ENCODE measurements at places on chromosomes 2 and 18.
A peak's percentile ranks its signal among the peaks of the same experiment; 100 is the strongest.

DNA sequence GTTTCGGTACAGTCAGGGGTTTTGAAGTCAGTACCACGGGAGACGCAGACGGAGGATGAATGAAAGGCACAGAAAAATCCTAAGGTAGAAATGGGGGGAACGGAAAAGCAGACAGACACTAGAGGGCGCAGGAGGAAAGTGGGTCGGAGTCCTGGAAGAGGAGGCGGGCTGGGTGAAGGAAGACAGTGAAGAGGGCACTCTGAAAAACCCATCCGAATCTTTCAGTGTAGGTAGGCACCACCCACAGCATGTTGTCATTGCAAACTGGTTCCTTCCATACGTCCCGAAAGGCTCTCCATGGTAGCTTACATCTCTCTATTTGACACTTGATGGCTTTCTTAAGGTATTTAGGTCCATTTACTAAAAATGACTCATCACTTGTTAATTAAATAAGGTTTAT, 18.5 kb upstream of the ZNF236 start:
- peak; percentile 76 for DNase-seq

- no peak for DNase-seq
Measured at GRCh38 chr2:45726188-45726587, 74.7 kb downstream of the PRKCE start.

GRCh38 chr2:176106581-176107539, at the start of gene HOXD11:
Gene HOXD11, plus strand, starts transcription at chr2:176107280. Its CDS starts 76 bp downstream, at chr2:176107356.
- no peak for DNase-seq

GRCh38 chr2:21282515-21282898, 158.7 kb downstream of the TDRD15 start:
- DNase-seq, result no peak

DNA sequence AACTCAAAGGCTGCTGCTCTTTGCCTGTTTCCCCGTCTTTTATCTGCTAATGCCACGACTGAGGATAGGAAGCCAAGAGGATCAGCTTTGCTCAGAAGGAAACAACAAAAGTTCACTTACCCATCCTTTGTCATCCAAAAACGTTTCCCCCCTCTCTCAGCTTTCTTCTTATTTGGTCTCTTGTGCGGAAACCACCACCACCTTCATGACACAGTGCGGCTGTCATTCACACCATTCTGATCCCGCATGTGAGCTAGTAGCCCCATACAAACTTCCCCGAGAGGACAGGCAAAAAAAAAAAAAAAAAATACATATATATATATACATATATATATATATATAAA, 656 bp downstream of the LRRTM4 start:
- no peak for DNase-seq

DNA sequence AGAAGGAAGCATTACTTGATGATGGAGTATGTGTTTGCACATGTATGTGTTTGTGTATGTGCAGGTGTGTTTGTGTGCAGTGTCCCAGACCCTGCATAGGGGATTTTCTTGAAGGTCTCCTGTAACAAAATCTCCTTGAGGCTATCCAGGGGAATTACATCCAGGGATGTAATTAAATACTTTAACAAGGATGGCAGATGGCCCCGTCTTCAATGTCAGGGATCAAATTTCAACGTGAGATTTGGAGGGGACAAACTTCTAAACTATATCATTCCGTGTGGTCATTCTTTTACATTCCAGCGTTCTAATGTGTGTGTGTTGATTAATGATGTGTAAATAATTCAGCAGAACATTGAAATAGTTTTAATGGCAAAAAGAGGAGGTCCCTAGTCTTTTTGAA, 3.3 kb downstream of the UGT1A9 start:
- no peak for DNase-seq

GRCh38 chr2:193549661-193550060, 1354.9 kb upstream of the TMEFF2 start:
- DNase-seq, result no peak

GRCh38 chr2:216519154-216519762, 20.6 kb downstream of the RPL37A start:
- peak; percentile 60 for DNase-seq

- no peak for DNase-seq
Measured at GRCh38 chr2:133476931-133477615, 91.2 kb downstream of the NCKAP5 start.

DNA sequence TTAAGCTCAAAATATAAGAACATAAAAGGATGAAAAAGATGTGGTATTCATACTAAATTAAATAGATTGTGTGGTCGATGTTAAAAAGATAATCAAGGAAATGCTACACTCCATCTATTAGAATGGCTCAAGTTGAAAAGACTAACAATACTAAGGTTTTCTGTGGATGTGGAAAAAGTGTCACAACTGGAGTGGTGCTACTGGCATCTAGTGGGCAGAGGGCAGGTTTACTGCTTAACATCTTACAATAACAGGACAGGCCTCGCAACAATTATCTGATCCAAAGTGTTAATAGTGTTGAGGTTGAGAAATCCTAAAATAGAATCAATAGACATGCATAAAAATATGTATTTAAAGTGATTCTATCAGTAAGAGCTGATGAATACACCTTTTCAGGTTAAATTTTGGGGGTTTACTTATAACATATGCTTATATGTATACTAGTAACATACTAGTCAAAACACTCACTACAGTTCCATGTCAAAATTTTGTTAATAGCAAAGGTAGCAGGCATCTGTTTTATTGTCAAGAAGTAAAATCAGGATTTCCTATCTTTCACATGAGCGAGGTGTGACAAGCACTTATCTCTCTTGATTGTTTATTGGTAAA, 91.5 kb upstream of the TMEFF2 start:
- DNase-seq, result no peak

DNA sequence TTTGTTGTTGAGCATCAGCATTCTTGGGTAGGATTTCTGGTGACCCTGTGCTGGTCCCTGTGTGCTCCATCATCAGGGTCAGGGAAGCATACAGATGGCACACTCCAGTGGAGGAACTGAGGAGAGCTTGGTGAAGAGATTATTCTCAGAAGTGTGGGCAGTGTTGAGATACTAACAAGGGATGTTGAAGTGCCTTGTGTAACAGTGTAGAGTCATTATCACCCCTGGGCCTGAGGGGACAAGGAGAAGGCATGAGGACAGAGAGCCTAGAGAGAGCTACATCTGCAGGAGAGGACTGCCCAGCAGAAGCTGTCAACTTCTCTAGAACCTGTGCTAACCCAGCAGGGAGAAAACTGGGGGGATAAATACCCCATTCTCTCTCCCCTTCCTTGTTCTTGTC, 189.0 kb downstream of the PLCL1 start:
- no peak for DNase-seq

- no peak for DNase-seq
Measured at GRCh38 chr18:70376914-70377258, 88.0 kb downstream of the SOCS6 start.

GRCh38 chr2:227717687-227718567, at the start of gene SLC19A3:
Gene SLC19A3, minus strand, starts transcription at chr2:227718028. Its CDS starts 15,710 bp downstream, at chr2:227702318.
- DNase-seq, result no peak

DNA sequence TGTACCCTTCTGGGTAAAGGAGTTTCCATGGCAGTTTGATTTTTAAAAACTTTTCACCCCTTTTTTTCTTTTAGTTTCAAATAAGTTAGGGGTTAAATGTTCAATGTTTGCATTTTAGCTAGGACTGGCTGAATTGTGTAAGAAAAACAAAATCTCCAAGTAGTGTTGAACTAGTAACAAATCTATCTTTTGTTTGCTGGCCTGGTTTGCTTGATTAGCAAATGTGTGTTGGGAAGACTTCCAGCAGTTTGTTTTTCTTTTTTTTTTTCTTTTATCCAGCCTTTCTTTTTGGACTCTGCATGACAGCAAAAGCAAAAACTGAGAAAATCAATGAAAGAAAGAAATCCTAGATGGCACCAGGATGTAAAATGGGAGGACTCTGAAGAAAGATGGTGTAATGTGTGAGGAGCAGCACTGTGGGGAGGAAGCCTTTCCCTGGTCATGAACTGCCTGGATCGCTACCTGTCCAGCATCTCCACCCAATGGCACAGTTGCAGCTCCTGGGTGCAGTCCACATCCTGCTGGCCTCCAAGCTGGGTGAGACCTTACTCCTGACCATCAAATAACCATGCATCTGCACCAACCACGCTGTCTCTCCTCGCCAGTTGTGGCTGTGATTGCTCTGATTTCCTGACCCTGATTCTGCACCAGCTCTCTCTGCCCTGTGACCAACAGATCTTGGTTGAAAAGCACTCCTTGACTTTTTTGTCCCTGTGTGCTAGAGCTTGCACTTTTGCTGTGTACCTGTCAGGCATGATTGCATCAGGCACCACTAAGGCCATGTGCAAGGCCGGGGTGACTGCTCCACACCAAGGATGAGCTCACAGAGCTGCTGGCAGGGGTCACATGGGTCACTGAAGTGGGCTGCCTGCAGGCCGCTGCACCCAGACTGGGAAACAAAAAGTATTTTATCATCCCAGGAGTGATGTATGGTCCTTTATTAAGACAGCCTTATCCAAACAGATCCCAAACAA, 71.2 kb upstream of the ZNF236 start:
- no peak for DNase-seq

GRCh38 chr18:66558773-66559172, 45.1 kb downstream of the CDH19 start:
- DNase-seq, result no peak

GRCh38 chr2:36633470-36634092, 35.6 kb upstream of the FEZ2 start:
- no peak for DNase-seq

DNA sequence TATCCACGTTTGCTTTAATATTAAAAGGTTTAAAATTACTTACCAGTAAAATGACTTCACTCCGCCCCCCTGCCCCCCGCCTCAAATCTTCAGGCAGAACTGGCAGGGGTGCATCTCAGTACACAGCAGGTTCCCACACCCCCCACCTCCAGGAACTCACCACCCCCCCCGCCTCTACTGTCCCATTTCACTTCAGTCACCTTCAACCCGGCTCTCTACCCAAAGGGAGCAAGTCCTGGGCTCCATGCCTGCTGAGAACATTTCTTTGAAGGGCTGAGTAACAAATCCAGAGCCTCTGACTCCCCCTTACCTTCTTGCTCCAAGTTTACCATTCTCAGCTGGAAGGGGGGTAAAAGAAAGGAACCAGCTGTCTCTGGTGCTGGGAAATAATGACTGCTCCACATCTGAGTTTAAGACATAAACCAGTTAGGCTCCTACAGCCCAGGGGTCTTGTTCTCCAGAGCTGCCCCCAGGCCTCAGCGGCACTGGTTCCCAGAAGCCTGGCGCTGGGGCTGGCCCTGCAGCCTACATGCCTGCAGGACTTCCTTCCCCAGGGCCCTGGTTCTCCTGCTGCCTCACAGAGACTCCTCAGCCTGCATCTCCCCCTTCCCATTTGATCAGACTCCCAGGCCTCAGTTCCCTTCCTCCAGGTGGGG, 42.8 kb downstream of the DNMT3A start:
- DNase-seq, result no peak

DNA sequence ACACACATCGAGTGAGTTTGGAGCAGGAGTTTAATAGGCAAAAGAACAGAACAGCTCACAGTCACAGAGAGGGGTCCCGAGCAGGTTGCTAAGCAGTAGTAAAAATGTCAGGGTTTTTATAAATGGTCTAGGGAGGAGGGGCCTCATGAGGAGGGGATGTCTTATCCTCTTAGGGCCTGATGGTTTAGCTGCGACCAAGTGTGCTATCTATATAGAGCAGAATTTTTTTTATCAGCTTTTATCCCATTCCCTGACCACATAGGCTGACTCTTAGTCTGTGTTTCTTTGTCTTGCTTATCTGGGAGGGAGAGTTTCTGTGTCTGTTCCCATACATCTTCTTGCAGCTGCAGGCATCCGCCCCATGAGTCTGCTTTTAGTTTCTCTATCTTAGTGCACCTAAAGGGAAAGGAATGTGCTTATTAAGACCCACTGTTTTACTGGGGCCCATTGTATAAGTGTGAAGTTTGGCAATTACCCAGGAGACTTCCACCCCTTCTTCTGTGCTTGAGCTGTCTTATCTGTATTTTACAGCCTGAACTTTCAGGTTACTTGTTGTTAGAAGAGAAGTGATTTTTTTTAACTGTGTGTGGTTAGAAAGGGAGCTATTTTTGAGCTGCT, 30.4 kb upstream of the GMCL1 start:
- no peak for DNase-seq

DNA sequence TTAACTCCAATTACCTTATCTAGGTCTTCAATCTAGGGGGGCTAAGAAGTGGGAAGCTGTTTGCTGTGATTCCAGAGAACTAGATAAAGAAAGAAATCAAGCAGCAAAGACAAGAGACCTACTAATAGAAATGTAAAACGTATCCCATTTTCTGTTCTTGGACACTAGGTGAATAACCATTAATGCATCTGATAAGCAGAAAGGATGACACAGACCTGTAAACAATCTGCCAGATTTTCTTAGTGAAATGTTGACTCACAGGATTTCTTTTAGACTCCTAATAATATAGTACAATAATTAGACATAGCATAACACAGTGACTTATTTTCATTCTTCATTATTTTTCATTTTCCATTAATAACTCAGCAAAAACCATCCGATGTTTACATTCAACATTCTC, 1.3 kb downstream of the WDR35 start:
- no peak for DNase-seq

GRCh38 chr2:29023188-29023587, 42.1 kb downstream of the TOGARAM2 start:
- DNase-seq, result no peak

DNA sequence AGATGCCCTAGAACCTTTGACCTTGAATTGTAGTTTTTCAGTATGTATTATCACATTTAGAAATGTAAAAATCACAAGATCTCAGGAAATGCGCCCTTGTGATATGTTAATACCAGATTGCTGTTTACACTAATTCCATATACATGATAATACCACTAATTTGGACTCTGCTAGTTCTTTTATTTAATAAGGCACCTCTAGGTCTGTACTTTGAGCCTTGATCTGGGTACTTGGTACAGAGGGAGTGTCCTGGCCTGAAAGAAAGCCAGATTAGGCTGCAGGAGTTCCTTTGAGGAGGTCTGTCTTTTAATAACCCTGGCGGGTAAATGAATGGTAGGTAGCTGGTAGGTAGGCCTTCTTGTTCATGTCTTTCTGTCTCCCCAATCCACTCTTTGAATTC, 26.3 kb downstream of the PLEKHA3 start:
- no peak for DNase-seq

GRCh38 chr18:50869150-50869549, 9.8 kb upstream of the ME2 start:
- no peak for DNase-seq

- no peak for DNase-seq
Measured at GRCh38 chr18:2716394-2717326, 61.1 kb downstream of the SMCHD1 start.

DNA sequence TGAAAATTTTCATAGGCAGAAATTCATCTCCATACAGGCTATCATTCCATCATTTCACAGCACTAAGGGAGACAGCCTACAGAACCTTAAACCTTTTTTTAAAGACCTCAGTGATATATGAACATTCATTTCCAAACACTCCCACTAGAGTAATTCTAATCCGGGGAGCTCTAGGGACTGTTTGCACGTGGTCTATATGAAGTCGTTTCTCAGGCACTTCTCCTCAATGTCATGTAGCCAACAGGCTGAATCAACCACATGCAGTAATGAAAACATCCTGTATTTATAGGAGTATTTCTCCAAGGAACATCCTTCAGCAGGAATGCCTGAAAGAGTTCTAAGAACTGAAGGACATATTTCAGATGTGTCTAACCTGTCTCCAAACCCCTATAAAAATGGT, 97.3 kb upstream of the CREB1 start:
- no peak for DNase-seq
